Stimulated activated CD8-positive, alpha-beta memory T cell treated with anti-CD3 and anti-CD28 coated beads, Interleukin-15, amount 100 ng/mL, for 48 hours (primary cell): ENCODE measurements at places on chromosomes 5 and 9.

DNA sequence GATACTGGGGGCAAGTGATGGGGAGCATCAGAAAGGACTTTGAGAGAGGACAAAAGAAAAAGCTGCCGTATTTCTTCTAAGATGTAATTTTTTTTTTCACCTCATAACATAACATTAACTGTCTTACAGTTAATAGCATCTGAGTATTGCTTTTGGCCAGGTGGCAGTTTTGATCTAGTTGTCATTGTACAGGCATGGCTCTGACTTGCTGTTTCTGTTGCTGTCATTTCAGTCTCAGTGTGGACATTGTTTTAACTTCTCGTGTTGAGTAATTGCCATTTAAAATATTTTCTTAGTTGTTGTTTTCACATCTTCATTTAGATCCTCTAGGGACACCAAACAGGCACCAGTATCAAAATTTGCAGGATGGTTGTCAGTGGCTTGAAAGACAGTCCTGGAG lies 12.4 kb downstream of the SMAD5 start:
- DNase-seq = no peak

DNA sequence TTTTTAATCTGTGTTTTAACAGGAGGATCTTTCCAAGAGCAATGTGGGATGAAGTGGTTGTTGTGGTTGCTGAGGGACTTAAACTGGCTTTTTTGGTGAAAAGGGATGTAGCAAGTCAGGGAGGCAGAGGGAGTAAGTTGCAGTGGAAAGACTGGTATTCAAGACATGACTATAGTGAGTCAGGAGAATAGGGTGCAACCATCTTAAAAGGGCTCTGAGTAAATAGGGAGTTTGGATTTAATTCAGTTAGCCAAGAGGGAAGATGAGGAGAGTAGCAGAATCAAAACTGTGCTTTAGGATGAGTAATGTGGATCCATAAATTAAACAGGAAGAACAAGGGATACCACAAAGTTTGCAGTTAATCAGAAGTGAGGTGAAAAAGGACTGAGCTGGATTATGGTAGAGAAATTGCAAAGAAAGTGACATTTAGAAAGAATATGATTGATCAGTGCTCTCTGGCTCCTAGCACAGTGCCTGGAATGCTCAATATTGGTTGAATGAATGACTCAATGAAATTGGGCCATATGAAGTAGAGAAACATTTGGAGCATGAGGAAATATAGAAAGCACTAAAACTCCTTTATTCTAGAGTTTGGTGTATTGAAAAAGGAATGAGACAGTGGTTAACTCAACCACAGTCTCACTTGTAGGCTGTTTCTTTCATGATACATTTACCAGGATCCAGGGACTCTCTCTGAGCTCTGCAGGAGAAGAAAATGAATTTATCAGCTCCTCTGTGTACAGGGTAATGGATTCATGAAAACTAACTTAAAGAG lies 5.1 kb downstream of the POLR3G start:
- DNase-seq = no peak

DNA sequence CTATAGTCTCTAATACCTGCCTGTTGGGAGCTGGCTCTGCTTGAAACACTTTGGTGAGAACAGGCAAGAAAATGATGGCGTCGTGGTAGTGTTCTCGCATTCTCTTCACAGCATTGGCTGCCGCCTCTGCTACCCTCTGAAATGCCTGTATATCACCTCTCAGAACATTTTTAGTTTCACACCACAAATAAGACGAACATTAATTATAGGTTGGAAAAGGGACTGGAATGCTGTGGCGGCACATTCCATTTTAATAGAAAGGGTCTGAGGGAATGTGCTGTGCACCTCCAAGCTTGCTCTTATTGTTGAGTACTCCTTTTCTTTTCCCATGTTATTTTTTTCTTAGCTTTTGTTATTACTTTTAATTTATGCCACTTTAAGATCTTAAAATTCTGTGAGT lies 134.6 kb upstream of the HMHB1 start:
- no peak for DNase-seq

DNA sequence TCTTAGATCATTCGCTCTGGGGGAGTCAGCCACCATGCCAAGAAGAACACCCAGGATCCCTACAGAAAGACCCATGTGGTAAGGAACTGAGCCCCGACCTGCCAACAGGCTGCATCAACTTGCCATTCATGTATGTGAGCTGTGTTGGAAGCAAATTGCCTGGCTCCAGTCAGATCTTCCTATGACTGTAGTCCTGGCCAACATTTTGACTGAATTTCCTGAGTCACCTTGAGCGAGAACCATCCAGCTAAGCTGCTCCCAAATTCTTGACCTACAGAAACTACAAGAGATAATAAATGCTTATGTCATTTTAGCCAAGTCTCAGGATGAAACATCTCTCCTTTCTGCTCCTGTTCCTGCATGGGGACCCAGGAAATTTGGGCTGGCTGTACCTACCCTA lies 40.0 kb upstream of the SLC44A1 start:
- no peak for DNase-seq

- DNase-seq = no peak
These were observed 21.2 kb downstream of the NSUN2 start for GRCh38 chr5:6611334-6612256.

DNA sequence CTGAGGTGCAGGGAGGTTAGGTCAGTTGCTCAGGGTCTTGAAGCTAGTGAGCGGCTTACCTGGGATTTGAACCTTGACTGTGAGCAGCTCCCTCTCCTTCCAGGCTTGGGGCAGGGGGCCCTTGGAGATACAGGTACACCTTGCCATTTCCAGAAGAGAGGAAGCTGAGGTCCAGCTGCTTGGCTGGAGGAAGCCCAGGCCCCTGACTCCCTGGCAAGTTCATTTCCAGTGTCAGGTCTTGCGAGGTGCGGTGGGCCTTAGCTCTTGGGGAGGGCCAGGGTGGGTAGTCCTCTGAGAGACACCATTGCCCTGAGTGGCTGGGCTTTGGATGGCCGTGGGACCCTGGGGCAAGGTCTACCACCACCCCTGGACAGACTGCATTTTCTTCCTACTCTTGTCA lies 9.3 kb downstream of the PPARGC1B start:
- no peak for DNase-seq

GRCh38 chr9:14428781-14429230 lies 114.9 kb upstream of the NFIB start:
- peak; percentile 4 for DNase-seq

- DNase-seq = no peak
These were observed 654.0 kb upstream of the ACO1 start for GRCh38 chr9:31730398-31730797.

DNA sequence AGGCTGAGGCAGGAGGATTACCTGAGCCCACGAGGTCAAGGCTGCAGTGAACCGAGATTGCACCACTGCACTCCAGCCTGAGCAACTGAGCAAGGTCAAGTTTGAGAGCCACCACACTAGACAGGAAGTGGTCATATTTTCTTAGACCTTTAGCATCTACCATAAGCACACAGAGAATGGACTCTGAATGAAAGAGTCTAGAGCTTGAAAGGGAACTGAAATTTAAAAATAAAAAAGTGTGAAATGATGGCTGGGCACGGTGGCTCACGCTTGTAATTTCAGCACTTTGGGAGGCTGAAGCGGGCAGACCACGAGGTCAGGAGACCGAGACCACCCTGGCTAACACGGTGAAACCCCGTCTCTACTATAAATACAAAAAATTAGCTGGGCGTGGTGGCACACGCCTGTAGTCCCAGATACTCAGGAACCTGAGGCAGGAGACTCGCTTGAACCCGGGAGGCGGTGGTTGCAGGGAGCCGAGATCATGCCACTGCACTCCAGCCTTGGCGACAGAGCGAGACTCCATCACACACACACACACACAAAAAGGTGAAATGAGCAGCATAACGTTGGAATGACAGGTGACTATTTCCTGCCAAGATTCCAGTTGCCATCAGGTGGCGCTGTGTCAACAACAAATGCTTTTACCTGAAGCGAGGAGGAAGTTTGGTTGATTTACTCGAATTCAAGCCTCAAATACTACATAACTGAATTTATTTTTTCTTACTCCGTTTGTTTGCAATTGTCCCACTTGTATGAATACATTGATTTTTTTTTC lies 21.3 kb upstream of the AK3 start:
- DNase-seq = peak; percentile 55

DNA sequence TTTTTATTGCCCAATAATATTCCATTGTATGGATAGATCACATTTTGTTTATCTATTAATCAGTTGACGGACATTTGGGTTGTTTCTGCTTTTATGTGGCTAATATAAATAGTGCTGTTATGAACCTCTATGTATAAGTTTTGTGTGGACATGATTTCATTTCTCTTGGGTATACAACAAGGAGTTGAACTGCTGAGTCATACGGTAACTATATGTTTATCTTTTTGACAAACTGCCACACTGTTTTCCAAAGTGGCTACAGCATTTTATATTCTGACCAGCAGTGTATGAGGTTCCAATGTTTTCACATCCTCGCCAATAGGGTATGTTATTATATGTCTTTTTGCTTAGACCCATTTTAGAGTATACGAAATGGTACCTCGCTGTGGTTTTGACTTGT lies 264.3 kb downstream of the RFX3 start:
- DNase-seq = no peak

DNA sequence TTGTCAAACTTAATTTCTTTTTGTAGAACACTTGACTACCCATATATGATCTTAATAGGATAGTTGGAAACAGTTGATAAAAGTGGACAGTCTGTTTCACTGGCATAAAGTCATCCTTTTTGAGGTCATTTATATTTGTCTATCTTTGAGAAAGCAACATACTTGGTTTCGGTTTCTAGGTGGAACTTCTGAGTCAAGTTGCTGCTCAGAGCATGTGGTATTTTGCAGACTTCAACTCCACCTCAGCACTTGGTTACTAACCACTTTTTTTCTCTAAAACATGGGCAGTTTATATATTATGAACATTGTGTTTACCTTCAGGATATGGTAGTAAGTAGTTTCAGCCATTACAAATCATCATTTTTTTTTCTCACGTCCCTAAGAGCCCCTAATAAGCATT lies 1749.0 kb upstream of the C9orf72 start:
- no peak for DNase-seq

- DNase-seq = no peak
These were observed 26.8 kb downstream of the LURAP1L start for GRCh38 chr9:12801663-12802062.

- DNase-seq = no peak
These were observed 71.4 kb downstream of the ASTN2 start for GRCh38 chr9:117343427-117343826.

- DNase-seq = no peak
These were observed 114.8 kb upstream of the ELL2 start for GRCh38 chr5:96076451-96076850.

DNA sequence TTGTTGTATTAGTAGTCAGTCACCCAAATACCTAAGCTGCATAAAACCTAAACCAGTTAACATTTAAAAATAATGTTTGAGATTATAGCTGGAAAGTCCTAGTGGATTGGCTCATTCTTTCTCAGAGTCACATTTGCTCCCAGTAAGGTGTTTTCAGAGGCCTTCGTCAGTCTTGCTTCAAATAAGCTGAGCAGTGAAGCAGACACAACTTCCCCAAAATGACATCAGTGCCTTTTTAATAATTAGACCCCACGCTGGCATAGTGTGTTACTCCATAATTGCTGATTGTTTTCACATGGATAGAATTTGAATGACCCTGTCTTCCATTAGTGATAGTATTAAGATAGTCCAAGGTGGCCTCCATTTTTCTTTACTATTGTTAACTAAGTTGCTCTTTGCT lies 245.8 kb downstream of the PJA2 start:
- no peak for DNase-seq

DNA sequence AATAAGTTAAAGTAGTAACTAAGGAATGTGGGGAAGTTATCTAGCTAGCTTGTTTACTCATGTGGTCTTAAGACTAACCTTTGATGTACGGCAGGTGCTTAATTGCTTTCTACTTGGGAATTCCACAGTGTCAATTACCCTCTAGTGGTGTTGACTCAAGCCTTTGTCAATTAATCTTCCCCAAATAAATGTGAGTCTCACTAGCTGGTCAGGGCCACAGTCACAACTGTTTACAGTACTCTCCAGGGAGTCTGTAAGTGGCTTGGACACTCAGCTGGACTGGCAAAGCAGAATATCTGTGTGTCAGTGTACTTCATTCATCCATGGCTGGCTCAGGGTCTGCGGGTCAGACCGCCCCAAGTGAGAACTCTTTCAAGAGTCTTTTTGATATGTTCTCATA lies 30.8 kb downstream of the SMIM3 start:
- DNase-seq = no peak

GRCh38 chr5:176734756-176735342 lies 75.5 kb upstream of the UNC5A start:
- DNase-seq = no peak
